8988T (cell line): ENCODE measurements at places on chromosomes 7 and 10.

GRCh38 chr7:77549106-77549870, 12.2 kb downstream of the PTPN12 start:
- no peak for DNase-seq

- no peak for DNase-seq
Observed at GRCh38 chr7:49636400-49636799, 137.0 kb upstream of the VWC2 start.

GRCh38 chr7:47040795-47041347, 541.0 kb downstream of the TNS3 start:
- no peak for DNase-seq

DNA sequence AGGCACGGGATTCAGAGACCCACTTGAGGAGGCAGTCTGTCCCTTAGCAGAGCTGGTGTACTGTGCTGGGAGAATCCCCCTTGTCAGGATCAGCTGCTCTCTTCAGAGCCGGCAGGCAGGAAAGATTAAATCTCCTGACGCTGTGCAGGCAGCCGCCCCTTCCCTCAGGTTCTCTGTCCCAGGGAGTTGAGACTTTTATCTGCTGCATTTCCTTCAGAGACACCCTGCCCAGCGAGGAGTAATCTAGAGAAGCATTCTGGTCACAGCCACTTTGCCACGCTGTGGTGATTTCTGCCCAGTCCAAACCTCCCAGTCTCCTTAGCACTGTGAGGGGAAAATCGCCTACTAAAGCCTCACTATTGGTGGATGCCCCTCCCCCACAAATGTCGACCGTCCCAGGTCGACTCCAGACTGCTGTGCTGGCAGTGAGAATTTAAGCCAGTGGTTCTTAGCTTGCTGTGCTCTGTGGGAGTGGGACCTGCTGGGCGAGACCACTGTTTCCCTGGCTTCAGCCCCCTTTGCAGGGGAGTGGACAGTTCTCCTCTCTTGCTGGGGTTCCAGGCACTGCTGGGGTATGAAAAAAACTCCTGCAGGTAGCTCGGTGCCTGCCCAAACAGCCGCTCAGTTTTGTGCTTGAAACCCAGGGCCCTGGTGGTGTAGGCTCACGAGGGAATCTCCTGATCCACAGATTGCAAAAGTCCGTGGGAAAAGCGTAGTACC, 265.4 kb downstream of the ZWINT start:
- no peak for DNase-seq

- DNase-seq = no peak
Observed at GRCh38 chr7:6035686-6036085, 4.5 kb downstream of the ANKRD61 start.

DNA sequence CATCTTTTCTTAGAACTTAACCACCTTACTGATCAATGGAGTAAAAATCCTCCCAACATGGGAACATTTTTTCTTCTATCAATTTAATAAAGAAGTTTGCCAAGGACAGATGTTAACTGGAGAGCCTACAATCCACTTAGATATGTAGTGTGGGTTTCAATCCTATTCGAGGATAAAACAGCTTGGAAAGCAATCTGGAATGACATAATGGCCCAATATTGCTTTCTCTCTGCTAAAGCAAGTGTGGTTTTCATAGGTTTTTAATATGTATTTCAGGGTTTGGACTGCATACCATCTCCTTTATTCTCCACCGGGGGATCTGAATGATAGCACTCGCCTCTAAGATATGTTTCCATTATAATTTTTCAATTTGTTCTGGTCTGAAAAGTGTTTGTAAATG, 149.7 kb downstream of the PRPF18 start:
- DNase-seq = no peak

- no peak for DNase-seq
Observed at GRCh38 chr7:115868369-115868768, 162.2 kb downstream of the TFEC start.

GRCh38 chr10:86255405-86256251, 111.0 kb downstream of the GRID1 start:
- no peak for DNase-seq

- DNase-seq = no peak
Observed at GRCh38 chr10:121043124-121043849, 192.1 kb downstream of the WDR11 start.

GRCh38 chr10:121592155-121592890, 5.9 kb downstream of the FGFR2 start:
- no peak for DNase-seq

DNA sequence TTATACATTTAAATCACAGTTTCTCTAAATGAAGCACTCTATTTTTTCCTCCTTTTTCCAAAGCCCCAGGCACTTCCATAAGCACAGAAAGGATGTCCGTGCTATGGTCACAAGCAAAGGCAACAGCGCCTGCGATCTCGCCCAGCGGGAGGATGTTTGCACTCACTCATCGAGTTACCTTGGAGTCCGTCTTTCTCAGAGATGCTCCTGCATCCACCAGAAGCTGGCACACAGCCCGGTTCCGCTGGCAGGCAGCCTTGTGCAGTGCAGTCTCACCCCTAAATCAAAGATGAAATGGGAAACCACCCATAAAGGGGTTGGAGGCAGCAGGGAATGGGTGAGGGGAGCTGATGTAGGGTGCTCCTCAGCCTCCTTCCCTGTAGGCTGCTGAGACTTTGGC, 51.9 kb upstream of the PTN start:
- no peak for DNase-seq

DNA sequence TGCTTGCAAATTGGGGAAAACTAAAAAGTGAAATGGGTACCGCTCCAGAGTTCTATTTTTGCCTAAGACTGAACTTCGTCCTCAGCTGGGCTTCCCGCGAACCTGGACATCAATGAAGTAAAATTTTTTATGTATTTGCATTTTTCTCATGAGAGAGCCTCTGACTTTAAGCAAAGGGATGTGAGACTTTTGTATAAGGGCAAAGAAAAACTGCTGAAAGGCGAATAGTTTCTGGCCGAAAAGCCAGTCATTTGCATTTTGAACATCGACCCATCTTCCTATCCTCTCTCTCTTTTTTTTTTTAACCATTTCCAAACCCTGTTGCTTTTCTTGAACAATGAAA, 573 bp downstream of the PMPCB start:
- no peak for DNase-seq

DNA sequence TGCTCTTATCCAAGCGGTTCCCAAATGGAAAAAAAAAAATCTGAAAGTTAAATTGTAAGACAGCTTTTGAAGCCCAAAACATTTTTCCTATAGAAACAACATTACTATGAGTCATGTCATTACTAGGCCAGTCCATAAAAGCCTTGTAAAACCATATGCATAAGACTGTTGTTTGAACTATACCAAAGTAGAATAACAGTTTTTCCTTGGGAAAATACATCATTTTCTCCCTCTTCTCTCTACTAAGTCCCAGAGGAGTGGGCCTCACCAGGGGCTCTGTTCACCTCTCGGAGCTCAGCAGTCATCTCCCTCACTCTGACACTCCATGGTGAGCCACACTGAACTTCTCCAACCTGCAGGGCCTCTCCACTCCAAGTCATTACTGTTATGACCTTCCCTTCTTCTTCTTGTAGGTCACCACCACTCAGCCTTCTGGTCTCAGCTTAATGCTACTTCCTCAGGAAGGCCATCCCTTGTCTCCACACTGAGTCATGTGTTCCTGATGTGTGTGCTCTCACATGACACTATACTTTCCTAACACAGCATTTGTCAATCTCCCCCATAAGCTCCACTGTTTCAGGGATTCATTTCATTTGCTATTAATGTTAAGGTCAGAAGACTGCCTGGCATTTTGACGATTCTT, 32.5 kb downstream of the ZNF438 start:
- no peak for DNase-seq

GRCh38 chr7:103656221-103656620, 210.2 kb upstream of the SLC26A5 start:
- DNase-seq = no peak

- DNase-seq = no peak
Observed at GRCh38 chr10:129774736-129775401, 189.2 kb downstream of the EBF3 start.

DNA sequence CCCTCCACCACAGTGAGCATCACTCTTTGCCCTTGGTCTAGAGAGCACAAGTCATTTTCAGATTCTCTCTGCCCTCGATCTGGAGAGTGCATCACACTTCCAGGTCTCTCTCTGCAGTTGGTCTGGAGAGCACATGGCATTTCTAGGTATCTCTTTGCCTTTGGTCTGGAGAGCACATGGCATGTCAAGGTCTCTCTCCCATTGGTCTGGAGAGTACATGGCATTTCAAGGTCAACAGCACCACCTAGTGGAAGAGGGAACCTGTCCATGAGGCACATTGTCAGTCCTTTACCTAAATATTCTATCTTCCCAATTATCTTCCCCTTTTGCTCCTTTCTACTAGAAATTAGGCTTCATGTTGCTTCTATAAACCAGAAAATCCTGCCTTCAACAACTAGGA, 1139.4 kb downstream of the XPNPEP1 start:
- DNase-seq = no peak

GRCh38 chr10:131842351-131843088, 58.3 kb upstream of the PPP2R2D start:
- DNase-seq = peak; percentile 19

- no peak for DNase-seq
Observed at GRCh38 chr7:92735707-92736106, 100.7 kb downstream of the CDK6 start.

DNA sequence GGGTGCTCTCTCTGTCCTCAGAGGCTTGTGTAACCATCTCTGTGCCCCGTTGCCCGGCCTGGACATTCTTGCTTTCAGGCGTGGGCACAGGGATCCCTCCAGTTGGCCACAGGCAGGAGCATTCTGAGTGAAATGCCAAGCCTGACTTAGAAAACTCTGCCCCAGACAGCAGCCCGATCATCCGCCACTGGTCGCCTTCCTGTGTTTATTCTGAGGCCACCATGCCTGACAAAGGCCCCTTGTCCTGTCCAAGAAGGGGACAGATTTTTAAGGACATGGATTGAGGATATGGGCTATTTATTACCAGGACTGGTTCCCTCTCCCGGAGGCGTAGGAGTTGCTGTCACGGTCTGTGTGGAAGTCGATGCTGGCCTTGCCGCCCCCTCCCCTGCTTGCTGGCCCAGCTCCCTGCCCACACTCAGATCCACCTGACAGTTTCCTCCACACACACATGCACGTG, 54.3 kb downstream of the SPOCK2 start:
- no peak for DNase-seq

- DNase-seq = no peak
Observed at GRCh38 chr7:78092331-78092730, 293.8 kb downstream of the PHTF2 start.

- no peak for DNase-seq
Observed at GRCh38 chr7:44274623-44274975, 50.8 kb downstream of the CAMK2B start.

DNA sequence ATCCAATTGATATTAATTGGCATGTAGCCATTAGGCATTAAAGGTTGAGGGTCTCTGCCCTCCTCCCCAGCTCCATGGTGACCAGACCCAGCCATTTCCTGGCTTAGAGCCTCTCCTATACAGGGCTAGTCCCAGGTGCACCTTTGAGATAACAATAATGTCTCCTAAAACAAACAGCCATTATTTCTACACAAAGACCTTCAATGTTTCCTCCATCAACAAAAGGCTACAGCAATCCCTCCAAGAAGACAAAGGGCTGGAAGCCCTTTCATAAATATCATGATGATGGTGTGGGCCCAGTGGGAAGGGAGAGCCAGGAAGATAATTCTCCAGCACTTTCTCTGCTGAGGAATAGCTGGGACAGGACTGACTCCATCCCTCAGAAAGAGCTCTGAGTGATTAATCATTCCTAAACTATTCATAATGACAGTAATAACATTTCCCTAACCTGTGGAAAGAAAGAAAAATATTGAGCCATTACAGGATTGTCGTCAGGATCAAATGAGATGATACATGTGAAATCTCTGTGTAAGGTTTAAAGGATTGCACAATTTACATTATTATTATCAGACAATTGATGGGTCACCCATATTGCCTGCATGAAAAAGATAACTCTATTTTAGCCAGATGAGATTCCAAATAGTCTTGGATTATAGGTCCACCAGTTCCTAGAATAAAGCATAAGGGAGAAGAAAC, 10.2 kb downstream of the PKD2L1 start:
- no peak for DNase-seq

DNA sequence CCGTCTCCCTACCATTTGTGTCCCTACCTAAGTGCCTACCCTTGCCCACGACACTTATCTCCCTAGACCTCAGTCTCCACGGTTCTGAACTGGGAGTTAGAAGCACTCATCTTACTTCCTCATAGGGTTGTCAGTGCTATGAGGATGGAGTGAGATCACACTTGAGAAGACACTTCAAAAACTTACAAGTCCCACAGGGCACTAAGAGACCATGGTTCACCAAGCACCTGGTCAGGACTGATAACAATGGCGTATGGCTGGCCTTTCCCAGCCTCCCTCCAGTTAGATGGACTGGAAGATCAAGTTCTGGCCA, 43.2 kb downstream of the KCNMA1 start:
- DNase-seq = no peak

DNA sequence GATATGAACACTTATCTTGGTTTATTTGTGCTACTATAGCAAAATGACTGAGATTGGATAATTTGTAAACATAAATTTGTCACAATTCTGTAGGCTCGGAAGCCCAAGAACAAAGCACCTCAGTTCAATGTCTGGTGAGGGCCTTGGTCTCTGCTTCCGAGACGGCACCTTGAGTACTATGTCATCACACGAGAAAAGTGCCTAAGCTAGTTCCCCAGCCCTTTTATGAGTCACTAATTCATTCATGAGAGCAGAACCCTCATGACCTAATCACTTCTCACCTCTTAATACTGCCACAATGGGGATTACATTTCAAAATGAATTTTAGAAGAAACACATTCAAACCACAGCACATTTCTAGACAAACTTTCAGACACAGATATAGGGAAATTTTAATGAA, 52.0 kb upstream of the PRSS1 start:
- no peak for DNase-seq

GRCh38 chr7:13407911-13408310, 581.6 kb downstream of the ETV1 start:
- DNase-seq = no peak

DNA sequence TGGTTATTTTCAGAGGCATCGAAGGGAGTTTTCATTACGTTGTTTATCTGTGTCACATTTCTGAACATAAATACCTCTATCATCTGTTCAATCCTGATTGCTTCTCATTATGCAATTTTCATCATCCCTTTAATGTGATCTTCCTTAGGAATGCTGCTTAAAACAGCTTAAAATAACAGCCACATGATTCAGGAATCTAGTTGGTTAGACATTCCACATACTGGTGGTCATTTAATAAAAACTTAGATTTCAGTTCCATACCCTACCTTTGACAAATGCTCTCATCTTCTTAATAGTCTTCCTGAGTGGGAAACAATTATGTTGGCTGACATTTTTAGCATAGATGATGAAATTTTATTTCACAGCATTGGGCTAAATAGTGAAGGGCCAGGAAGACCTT, 191.3 kb upstream of the CDCA7L start:
- no peak for DNase-seq

- no peak for DNase-seq
Observed at GRCh38 chr7:132450696-132451095, 125.6 kb downstream of the PLXNA4 start.
